ENCODE measurements at places on chromosomes 5 and 9.

GRCh38 chr9:14806941-14807520 is 84.5 kb upstream of the CER1 start:
- H3K36me3 ChIP-seq, result no peaks in the 10 kb centered on the region
- H3K27me3 ChIP-seq, result no peaks in the 10 kb centered on the region
- DNase-seq, result no peak
- H3K27ac ChIP-seq, result no peak overlapping the region
- H3K4me1 ChIP-seq, result no peaks in the 10 kb centered on the region

GRCh38 chr5:106331415-106331814 is 1339.3 kb downstream of the EFNA5 start:
- H3K27me3 ChIP-seq, result no peaks in the 10 kb centered on the region
- H3K27ac ChIP-seq, result no peak overlapping the region
- H3K4me1 ChIP-seq, result no peaks in the 10 kb centered on the region
- H3K4me3 ChIP-seq, result no peak overlapping the region
- DNase-seq, result no peak

DNA sequence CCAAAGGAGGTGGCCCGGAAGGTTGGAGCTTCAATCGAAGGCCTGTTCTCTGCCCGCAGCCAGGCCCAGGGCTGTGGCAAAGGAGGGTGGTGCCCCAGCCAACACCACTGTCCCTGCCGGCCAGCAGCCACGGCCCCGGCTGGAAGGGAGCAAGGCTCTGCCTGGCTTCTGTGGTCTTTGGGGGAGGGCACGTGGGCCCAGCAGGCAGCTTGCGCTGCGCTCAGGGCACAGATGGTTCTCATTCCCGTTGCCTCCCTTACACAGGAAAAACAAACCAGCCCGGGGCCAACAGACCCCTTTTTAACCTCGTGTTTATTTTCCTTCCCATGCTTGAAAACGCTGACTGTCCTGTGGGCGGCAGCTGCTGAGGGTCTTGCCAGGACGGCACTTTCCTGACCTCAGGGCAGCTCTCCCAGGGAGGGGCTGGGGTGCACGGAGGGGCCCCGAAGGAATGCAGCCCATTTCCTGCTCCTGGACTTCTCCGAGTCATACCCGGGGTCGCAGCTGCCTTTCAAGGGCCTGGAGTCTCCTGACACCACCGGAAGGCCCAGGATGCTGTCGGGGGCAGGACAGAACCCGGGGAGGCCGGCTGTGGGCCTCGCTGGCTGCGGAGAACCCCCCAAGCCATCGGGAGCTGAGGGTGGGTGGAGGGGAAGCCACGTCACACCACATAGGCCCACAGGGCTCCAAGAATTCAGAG is 1.1 kb upstream of the GPSM1 start:
- no peaks in the 10 kb centered on the region for H3K36me3 ChIP-seq
- H3K4me1 ChIP-seq, result peaks cover 81% of the 10 kb centered on the region
- peaks cover 21% of the 10 kb centered on the region for H3K27me3 ChIP-seq

DNA sequence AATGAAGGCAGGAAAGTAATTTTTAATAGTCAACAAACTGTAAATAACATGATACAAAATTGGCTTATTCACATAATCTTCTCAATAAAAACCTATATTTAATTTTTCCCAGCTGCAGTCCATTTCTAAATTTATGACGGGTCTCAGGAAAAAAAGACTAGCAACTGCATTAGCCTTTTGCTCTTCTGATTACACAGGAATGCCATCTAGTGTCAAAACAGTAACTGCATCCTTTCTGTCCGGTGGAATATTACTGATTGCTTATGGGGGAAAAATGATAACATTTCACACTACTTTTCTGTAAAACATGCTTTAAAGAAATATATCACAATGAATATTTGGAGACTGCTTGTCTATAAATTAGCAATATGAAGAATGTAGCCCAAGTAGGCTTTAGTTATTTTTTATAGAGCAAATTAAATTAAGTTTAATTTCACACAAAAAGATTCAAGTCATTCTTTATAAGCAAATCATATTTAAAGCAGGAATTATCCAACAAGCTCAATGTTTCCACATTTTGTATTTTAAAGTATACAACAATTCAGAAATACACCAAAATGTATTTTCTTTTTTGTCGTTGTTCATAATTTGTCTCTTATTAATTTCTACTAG is 534.7 kb downstream of the CDH10 start:
- no peaks in the 10 kb centered on the region for H3K27me3 ChIP-seq
- H3K27ac ChIP-seq, result no peak overlapping the region
- H3K4me3 ChIP-seq, result no peak overlapping the region
- H3K4me1 ChIP-seq, result no peaks in the 10 kb centered on the region
- no peaks in the 10 kb centered on the region for H3K36me3 ChIP-seq
- DNase-seq, result no peak

- H3K27me3 ChIP-seq, result peaks cover 4% of the 10 kb centered on the region
- H3K4me1 ChIP-seq, result no peaks in the 10 kb centered on the region
- H3K4me3 ChIP-seq, result no peak overlapping the region
- no peaks in the 10 kb centered on the region for H3K36me3 ChIP-seq
- H3K27ac ChIP-seq, result no peak overlapping the region
Observed at GRCh38 chr5:149671544-149671943, 58.6 kb upstream of the PPARGC1B start.

DNA sequence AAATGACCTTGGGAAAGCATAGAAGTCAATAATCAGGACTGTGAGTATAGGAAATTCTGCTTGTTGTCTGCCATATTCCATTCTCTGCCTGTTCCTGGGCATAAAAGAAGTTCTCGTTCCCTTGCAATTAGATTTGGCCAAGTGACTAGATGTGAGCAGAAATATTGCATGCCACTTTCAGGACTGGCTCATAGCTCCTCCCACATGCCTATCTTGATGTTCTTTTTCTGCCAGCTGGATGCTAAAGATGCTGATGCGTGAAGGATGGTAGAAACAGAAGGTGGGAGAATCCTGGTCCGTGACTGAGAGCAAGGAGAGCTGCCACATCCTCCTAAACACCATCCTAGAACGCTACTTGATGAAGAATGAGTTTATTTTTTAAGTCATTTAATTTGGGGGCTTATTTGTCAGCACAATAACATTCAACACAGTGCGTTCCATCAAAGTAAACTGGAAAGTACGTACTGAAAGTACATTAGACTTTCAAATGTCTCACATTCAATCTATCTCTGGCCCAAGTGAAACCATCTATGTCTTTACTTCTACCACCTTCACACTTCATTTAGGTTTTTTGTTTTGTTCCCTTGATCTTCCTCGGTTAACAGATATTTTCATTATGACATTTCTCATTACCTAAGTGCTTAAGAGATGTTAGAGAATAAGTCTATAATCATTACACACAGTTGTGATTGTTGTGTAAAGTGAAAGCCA is 648.5 kb downstream of the RAB3C start:
- H3K27ac ChIP-seq, result no peak overlapping the region
- no peaks in the 10 kb centered on the region for H3K4me1 ChIP-seq
- no peaks in the 10 kb centered on the region for H3K36me3 ChIP-seq

- no peaks in the 10 kb centered on the region for H3K36me3 ChIP-seq
- H3K27me3 ChIP-seq, result no peaks in the 10 kb centered on the region
- no peak for DNase-seq
- H3K4me1 ChIP-seq, result no peaks in the 10 kb centered on the region
- H3K27ac ChIP-seq, result peak overlapping the region; percentile 40
- no peak overlapping the region for H3K4me3 ChIP-seq
Observed at GRCh38 chr5:89313804-89314588, 431.0 kb upstream of the MEF2C start.

GRCh38 chr5:137960819-137961218 is 71.6 kb downstream of the PKD2L2 start:
- no peak overlapping the region for H3K4me3 ChIP-seq
- H3K27ac ChIP-seq, result no peak overlapping the region
- H3K4me1 ChIP-seq, result no peaks in the 10 kb centered on the region

DNA sequence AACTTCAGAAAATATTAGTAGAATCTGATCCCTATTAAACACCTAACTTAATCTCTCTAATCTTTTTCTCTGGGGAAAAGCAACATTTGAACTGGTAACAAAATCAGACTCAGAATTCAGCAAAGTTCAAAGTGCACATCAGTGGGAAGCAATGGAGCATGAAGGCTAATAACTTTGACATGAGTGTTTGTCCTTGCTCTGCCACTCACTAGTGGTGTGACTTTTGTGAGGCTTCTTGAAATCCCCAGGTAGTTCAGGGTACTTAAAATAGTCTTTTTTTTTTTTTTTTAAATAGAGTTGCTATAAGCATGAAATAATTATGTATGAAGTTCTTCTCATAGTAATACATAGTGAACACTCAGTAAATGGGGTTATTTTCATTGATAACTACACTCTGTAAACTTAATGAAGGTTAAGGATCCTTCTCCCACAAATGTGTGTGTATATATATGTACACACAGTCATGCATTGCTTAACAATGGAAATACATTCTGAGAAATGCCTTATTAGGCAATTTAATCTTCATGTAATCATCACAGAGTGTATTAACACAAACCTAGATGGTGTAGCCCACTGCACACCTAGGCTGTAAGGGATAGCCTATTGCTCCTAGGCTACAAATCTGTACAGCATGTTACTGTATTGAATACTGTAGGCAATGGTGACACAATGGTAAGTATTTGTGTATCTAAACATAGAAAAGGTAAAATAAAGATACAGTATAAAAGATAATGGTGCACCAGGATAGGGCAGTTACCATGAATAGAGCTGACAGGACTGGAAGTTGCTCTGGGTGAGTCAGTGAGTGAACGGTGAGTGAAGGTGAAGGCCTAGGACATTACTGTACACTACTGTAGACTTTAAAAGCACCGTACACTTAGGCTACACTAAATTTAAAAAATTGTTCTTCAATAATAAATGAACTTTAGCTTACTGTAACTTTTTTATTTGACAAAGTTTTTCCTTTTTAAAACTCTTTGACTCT is 73.3 kb upstream of the HMHB1 start:
- H3K36me3 ChIP-seq, result no peaks in the 10 kb centered on the region
- no peak overlapping the region for H3K4me3 ChIP-seq
- no peak for DNase-seq

- no peaks in the 10 kb centered on the region for H3K4me1 ChIP-seq
- H3K27me3 ChIP-seq, result peaks cover 93% of the 10 kb centered on the region
- H3K36me3 ChIP-seq, result no peaks in the 10 kb centered on the region
- DNase-seq, result no peak
- no peak overlapping the region for H3K27ac ChIP-seq
Observed at GRCh38 chr5:174723315-174723978, 935 bp upstream of the MSX2 start.

- H3K4me3 ChIP-seq, result no peak overlapping the region
- no peak for DNase-seq
- H3K36me3 ChIP-seq, result peaks cover 3% of the 10 kb centered on the region
- H3K27me3 ChIP-seq, result no peaks in the 10 kb centered on the region
- peaks cover 45% of the 10 kb centered on the region for H3K4me1 ChIP-seq
Observed at GRCh38 chr9:88920645-88921044, 70.6 kb upstream of the S1PR3 start.

DNA sequence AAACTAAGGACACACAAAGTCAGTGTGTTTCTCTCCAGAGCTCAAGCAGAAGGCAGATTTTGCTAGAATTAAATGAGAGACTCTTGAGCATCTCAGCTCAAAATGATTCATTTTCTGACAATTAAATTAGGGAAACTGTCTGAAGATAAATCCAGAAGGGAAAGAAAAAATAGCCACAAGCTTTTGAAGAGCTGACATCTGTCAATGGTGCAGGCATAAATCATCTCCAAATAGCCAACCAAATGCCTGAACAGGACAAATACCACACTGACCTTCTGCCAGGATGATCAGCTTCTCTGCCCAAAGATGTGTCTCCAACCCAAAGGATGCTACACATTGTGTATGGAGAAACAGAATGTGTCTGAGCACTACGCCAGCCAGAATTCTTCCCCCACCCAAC is 199.3 kb downstream of the CTNND2 start:
- H3K27ac ChIP-seq, result no peak overlapping the region
- H3K4me1 ChIP-seq, result no peaks in the 10 kb centered on the region
- no peaks in the 10 kb centered on the region for H3K27me3 ChIP-seq
- H3K36me3 ChIP-seq, result no peaks in the 10 kb centered on the region

DNA sequence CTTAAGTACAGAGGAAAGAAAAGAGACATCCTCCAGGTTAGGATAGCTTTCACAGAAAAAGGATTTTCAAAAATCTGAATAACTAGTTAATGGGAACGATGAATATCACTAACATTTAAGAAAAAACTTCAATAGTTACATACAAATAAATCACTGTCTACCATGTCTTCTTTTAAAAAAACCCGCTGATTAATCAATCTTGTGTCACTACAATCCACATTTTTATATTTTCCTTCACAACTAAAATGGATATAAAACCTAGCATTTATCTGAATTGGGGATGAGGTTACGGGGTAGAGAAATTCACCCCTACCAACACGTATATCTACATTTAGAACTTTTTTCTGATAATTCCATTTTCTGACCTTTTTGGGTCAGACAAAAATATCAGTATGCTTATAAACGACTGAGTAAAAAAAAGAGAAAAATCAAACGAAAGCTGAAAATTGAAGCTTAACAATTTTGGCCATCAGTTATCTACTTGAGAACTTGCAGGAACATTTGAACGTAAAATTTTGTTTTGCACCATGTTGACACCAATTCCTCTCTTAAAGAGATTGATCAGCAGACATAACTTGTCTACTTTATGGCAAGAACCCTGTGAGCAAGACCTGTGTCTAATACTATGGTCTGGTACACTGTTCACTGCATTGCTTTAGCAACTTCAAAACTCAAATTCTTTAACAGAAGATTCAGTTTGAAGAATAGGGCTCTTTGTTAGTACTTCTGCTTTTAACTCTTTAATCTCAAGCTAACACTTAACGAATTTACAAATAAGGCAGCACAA is 4.8 kb downstream of the NR3C1 start:
- H3K36me3 ChIP-seq, result peaks cover 15% of the 10 kb centered on the region
- H3K4me3 ChIP-seq, result peak overlapping the region; percentile 54
- DNase-seq, result no peak
- no peaks in the 10 kb centered on the region for H3K27me3 ChIP-seq
- H3K27ac ChIP-seq, result no peak overlapping the region

DNA sequence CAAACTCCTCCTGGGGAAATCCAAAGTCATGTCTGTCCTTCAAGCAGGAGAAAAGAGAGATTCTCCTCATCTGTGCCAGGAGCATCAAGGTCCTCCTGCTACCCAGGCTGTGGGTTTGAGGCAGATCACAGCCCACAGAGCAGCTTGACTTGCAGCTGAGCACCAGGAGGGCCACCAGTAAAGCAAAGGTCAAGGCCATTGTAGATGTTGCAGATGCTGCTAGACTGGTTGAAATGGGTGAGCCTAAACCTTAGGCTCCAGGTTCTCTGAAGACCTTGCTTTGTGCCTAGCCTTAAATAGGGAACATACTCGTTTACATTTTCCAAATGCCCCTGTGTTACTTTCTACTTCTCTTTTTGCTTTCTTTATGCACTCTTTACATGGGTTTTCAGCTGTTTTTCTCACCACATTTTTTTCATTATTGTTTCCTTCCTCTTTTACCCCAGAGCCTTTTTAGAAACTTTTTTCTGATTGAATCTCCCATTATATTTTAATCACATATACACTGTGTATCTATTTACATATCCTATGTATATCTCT is at the start of gene IFNA2:
Gene IFNA2 (minus strand): TSS at position 268 of the 540 bp plus-strand sequence. CDS start 69 bp downstream, at position 199.
- no peaks in the 10 kb centered on the region for H3K4me1 ChIP-seq
- H3K4me3 ChIP-seq, result no peak within 1 kb of the TSS
- H3K27ac ChIP-seq, result no peak within 1 kb of the TSS
- H3K36me3 ChIP-seq, result no peaks in the 10 kb centered on the region

DNA sequence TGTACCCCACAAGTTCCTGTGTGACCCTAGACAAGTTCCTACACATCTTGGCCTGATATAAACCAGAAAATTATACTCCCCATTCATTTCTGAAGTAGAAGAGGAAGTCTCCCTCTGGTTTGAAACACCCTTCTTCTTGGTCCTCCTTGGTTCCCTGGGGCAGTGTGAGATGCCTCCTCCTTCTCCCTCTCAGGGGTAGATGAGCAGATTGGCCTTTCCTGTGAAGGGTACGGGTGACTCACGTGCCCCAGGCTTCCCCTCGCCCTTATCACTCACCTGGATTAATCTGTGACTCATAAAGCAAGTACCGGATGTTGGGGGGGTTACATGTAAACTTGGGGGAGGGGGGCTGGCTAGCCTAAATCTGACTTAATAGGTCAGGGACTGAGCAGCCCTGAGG is 11.1 kb upstream of the AQP3 start:
- no peak for DNase-seq
- no peaks in the 10 kb centered on the region for H3K27me3 ChIP-seq
- H3K27ac ChIP-seq, result peak overlapping the region; percentile 75
- H3K36me3 ChIP-seq, result peaks cover 33% of the 10 kb centered on the region

Measured in thymus (tissue), 14 donors.